ENCODE measurements at places on chromosomes 7 and 10. TPM values are rescaled to one million over a fixed set of nuclear protein-coding genes. Genes with fewer than 3 reads are reported as not detected.
A peak's percentile ranks its signal among the peaks of the same experiment; 100 is the strongest.

Gene NACAD
- 3.5 TPM for total RNA-seq

Gene ERCC6
- 25.1 TPM for total RNA-seq

Gene MKI67
- 1.3 TPM for total RNA-seq

Gene OAT
- total RNA-seq = 22.7 TPM

Gene GNAT3
- total RNA-seq = not detected

Gene CHST3
- total RNA-seq = 18.5 TPM

Gene MLXIPL
- 9.6 TPM for total RNA-seq

Gene CYP2C19
- total RNA-seq = not detected

DNA sequence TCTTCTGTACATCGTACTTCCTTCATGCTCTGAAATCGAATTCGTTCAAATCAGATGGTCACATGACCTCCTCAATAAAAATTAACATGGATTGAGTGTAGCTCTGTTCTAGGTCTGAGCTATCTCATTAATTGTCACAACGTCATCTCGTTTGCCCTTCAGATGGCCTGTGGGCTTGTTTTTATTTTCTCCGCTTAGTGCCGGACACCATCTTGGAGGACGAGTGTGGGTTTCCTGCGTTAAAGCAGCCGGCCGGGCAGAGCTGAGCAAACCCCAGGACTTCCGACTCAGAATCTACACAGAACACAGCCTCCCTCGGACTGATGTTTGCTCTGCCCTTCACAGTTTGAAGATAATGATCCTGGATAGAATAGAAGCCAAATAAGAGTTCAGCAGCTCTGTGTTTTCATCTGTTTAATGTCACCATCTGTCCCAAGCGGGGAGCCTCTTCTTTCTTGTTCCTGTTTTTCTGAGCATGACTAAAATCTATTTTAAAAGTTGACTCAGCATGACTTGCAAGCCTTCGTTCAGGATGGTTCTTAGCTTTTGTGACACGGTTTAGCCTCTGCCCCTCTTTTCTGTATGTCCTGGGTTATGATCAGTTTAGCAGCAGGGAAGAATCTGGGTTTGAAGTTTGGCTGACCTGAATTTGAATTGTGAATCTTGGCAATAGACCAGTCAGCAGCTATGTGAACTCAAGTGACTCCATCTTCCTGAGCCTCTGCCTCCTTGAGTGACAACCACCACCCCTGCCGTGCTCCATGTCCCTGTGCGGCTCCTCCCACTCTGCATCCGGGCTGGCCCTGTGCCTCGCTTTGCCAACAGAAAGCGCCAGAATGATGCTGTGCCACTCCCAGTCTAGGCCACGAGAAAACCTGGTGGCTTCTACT, 30.6 kb upstream of the GALNTL5 start:
- peak; percentile 64 for DNase-seq

- DNase-seq = no peak
Measured at GRCh38 chr10:24966962-24967481, 14.6 kb upstream of the PRTFDC1 start.

DNA sequence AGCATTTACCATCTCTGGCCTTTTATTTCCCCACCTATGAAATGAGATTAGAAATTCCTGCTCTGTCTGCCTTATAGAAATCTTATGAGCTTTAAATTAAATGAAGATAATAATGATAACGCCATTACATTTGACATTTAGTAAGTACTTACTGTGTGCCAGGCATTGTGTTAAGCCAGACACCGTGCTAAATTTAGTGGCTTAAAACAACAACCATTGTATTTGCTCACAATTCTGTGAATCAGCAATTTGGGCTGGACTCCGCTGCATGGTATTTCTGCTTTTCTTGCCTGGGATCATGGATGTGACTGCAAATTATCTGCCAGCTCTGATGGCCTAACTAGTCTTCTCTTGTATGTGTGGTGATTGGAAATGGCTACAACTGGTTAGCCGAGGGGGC, 56.4 kb upstream of the CCDC6 start:
- DNase-seq = no peak

GRCh38 chr7:74439541-74439940, 14.2 kb upstream of the GTF2IRD1 start:
- DNase-seq = no peak

DNA sequence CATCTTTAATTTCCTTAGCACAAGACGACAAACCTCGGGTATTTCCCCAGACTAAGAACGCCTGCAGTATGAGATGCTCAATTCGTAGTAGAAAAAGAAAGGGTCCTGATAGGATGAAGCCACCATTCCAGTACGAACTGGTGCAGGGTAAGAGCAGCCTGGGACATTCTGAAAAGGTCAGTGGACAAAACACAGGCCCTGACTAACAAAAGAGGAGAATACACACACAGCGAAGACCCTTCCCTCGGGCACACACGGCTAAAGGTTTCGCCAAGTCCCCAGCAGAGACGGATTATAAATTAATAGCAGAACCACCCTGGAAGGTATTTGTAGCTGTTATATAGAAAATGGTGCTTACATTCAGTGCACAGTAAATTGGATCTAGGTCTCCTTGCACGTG, 137.6 kb downstream of the SKIDA1 start:
- no peak for DNase-seq

GRCh38 chr10:73163096-73163495, 4.7 kb downstream of the ECD start:
- DNase-seq = no peak

GRCh38 chr7:114959931-114960330, 38.0 kb downstream of the MDFIC start:
- DNase-seq = no peak

- DNase-seq = no peak
Measured at GRCh38 chr7:114644455-114644854, 229.8 kb downstream of the FOXP2 start.

- no peak for DNase-seq
Measured at GRCh38 chr10:30398193-30398592, 35.8 kb upstream of the MAP3K8 start.

GRCh38 chr10:126177417-126178030, 210.8 kb downstream of the ADAM12 start:
- DNase-seq = no peak

- no peak for DNase-seq
Measured at GRCh38 chr7:85262891-85263290, 76.0 kb upstream of the SEMA3D start.

- DNase-seq = no peak
Measured at GRCh38 chr10:131271195-131271880, 40.2 kb downstream of the TCERG1L start.

DNA sequence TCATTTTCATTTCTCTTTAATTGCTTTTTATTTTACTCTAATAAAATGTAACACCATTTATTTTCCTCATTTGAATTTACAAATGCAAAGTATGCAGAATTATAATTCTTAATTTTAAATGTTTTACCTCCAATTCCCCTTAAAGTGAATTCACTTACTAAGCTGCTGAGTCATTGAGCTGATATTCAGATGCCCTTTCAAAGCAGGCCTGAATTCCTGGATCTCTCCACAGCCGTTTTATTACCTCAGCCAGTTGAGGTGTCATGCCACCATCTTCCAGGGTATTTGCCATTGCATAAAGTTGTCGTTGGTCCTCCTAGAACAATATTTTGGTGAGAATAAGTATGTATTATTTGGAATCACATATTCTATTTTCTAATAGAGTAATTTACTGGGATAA, 33.2 kb downstream of the GNAT3 start:
- DNase-seq = no peak

- DNase-seq = no peak
Measured at GRCh38 chr10:131646551-131647525, 254.0 kb upstream of the PPP2R2D start.

DNA sequence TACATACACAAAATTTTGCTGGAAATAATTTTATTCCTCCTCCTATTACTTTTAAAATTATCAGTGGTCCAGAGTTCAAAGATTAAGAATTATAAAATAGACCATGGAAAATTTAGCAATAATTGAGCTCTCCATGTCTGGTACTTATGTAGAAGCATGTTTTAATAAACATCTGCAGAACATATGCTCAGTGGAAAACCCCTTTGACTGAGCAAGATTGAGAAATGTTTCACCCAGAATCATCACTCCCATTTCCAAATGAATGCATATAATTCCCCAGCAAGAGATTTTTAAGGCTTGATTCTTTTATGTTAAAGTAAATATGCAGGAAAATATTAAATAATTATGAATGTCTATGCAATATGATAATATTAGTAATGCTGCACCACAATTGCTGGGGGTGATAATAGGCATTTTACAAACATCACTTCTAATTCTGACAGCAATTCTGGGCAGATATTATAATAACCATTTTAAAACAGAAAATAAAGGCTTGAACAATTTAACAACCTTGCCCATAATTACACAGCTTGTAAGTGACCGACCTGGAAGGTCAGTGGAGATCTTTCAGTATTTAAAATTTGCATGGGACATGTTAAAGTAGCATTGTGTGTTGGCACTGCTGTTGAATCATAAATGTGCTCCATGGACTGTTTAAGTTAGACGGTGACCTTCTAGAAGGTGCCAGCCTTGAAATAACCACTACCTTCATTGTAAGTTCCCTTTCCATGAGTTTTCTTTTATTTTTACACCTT, 45.6 kb upstream of the TES start:
- no peak for DNase-seq

DNA sequence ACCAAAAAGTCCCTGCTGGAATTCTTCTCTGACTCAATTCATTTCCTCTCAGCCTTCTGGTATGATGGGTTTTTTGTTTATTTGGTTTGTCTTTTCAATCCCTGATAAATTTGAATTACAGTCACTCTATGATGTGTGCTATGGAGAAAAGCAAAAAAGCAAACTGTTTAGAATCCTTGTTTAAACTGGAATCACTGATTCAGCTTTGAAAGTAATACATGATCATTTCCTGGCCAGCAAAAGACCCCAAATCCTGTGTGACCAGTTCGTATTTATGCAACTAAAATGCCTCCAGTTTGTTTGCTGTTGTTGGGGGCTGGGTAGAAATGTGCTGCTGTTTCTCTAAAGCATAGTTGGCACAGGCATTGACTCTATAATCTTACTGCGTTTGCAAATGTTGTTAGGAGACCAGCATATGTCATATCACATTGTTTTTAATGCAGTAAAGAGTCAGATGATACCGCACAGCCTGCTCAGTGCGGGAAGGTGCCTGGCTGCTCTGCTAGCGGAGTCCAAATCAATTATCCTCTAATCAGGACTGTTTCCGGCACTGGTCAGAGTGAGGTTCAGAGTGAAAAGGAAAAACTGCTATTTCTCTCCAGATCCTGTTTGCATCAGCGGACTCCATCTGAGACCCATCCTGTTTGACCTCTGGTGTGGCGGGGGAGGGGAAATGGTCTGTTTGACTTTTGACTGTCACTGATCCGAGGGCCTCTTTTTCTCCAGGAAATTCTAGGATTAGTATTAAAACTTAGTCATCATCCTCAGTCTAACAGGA, 40.6 kb upstream of the ADD3 start:
- no peak for DNase-seq

- no peak for DNase-seq
Measured at GRCh38 chr7:146314962-146315361, 198.4 kb downstream of the CNTNAP2 start.

DNA sequence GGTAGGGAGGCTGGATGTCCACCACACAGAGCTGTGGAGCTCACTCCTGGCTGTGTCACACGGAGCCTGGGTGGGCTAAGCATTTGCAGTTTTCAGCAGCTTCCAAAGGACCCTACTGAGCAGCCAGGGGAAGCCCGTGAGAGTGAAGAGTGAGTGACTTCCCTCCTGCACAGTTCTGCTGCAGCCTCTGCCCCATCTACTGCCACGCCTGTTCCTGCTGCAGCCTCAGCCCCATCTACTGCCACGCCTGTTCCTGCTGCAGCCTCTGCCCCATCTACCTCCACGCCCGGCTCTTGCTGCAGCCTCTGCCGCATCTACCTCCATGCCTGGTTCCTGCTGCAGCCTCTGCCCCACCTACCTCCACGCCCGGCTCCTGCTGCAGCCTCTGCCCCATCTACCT, 12.2 kb downstream of the ADAM8 start:
- no peak for DNase-seq

GRCh38 chr7:95874541-95875265, 102.3 kb downstream of the DYNC1I1 start:
- DNase-seq = no peak

- no peak for DNase-seq
Measured at GRCh38 chr7:121473645-121474300, 77.7 kb upstream of the FAM3C start.

- no peak for DNase-seq
Measured at GRCh38 chr10:60497364-60497763, 107.7 kb upstream of the ANK3 start.

DNA sequence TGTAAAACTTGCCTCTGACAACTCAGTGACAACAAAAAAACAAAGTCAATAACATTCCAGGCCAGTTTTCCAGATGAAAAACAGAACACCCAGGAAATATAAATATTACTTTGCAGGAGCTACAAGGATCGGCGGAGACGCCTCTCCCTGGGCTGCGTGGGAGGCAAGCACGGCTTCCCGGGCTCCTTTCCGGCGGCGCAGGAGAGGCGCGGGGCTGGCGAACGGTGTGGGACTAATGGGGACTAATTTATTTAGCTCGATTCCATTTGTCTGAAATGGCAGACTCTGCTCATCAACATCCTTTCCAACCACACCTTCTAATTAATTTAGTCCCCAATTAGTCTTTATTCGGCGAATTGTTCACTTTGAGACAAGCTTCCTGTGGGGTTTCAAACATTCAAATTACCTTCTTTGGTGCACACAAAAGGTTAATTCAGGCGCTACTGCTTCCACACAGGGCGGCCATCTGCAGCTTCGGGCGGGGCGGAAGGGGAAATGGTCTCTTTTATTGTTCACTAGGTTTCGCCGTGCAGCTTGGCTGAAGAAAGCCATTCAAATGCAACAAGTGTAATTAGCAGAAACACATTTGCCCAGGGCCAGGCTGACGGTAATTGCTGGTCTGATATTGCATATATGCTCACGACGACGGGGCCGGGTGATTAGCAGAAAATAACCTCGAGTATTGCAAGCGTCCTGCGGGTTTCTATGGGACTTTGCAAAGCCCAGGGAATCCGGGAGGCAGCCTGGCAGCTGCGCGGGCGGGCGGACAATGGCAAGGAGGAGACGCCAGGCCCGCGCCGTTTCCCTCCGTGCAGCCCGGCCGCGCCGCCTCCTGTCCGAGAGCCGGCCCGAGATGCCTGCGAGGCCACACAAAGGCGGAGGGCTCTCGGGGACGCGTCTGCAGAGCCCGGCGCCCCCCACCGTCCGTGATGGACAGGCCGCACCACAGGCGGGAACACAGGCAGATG, 270.1 kb downstream of the PTPRN2 start:
- no peak for DNase-seq

DNA sequence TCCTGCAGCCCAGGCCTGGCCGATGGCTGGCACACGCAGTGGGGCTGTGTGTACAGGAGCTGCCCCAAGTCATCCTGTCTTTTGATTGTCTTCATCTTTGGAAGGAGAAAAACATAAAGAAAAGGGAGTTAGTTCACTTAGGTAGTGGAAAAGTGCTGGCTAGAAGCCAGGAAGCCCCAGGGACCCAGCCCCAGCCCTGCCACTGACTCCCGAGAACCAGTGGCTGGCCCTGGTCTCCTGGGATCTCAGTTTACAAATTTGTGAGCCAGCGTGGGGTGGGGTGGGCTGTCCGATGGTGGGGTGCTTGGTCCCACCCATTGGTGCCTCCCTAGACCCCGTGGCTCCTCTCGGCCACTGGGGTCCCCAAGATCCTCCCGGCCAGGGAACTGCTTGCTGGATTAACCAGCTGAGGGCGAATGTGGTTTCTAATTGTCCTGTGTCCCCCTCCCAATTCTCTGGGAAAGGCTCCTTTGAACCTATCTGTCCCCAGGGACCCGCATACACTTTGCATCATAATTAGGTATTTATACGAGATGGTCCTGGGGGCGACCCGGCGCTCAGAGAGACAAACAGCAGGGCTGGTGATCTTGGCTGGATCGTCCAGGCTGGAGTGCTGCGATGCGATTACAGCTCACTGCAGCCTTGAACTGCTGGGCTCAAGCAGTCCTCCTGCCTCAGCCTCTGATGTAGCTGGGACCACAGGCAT, 16.3 kb upstream of the CHST12 start:
- no peak for DNase-seq

GRCh38 chr7:137151041-137151689, 192.4 kb downstream of the PTN start:
- DNase-seq = no peak

Data from left ventricle myocardium superior (tissue), 1 donor.